Omental fat pad (tissue), 4 donors: ENCODE measurements at places on chromosomes 2 and 18.

DNA sequence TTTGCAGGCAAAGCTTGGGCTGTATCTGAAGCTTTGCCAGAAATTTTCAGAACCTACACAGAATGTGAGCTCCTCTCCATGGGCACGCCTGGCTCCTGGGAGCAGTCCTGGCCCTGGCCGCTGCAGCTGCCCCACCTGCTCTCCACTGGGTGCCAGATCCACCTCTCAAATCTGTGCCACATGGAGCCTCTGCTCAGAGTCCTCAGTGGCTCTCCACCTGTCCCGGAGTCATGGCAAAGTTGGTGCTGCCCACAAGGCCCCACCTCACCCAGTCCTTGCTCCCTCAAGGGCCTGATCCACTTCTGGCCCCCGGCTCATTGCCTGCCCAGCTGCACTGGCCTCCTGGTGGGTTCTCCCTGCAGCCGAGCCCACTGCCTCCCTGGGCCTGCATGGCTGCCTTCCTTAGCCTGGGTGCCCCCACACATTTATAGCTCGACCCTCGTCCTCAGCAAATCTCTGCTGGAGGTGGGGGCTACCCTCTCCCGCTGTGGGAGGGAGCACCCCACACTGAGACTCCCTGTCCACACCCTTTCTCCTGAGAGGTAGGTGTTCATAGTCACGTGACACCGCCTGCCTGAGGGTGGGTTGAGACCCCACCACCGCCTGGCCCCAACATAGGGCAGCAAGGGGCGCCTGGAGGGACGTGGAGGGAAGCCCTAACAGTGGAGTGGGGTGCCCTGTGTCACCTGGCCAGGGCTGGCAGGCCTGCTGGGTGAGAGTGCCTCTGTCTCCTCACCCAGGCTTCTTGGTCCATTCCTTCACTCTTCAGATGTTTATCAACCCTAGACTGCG is 224.1 kb downstream of the SH3RF3 start:
- DNase-seq, result no peak

DNA sequence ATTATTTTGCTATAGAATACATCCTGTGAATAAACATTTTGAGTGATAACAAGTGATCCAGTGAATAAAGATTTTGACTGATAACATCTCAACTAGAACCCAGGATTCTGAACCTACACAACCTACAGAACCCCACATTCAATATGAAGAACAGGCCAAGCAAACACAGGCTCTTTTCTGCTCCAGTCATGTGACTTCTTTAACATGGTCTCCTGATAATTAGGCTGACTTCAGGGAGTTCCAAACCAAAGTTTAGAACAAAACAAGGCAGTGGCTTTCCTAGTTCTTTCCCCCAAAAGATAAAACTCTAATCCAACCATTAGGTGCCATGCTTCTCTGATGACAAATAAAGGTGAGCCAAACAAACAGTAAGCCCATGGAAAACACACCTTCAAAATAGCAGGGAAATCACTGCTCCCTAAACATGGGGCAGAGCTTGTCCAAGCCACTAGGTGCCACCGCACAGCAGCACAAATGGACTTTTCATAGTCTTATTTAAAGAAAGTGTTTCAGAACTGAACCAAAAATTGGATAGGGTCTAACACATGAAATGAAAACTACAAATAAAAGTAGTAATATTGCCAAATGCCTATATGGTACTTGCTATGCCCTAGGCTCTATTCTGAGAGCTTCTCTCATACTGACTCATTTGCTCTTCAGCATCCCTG is 95.3 kb downstream of the EVA1A start:
- DNase-seq, result no peak

- DNase-seq, result no peak
Observed at GRCh38 chr18:49362431-49362830, 98.0 kb downstream of the DYM start.

GRCh38 chr2:134104754-134105153 is 149.1 kb upstream of the MGAT5 start:
- no peak for DNase-seq

DNA sequence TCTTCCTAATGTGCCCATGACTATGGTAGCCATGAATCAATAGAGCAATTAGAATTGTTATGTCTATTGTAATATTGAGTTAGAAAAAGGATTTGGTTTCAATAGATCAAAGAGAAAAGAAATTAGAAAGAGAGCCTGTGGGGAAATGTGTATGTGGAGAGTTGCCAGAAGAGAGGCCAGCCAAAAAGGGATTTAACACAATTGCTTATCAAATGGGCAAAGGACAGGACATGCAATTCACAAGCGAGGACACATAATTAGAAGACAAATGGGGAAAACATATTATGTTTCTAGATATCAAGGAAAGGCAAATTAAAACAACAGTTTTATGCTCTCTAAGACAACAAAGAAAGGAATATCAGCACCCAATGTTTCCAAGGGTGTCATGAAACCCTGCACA is 403.2 kb upstream of the KLHL29 start:
- no peak for DNase-seq

- no peak for DNase-seq
Observed at GRCh38 chr2:1693723-1694122, 50.6 kb downstream of the PXDN start.

DNA sequence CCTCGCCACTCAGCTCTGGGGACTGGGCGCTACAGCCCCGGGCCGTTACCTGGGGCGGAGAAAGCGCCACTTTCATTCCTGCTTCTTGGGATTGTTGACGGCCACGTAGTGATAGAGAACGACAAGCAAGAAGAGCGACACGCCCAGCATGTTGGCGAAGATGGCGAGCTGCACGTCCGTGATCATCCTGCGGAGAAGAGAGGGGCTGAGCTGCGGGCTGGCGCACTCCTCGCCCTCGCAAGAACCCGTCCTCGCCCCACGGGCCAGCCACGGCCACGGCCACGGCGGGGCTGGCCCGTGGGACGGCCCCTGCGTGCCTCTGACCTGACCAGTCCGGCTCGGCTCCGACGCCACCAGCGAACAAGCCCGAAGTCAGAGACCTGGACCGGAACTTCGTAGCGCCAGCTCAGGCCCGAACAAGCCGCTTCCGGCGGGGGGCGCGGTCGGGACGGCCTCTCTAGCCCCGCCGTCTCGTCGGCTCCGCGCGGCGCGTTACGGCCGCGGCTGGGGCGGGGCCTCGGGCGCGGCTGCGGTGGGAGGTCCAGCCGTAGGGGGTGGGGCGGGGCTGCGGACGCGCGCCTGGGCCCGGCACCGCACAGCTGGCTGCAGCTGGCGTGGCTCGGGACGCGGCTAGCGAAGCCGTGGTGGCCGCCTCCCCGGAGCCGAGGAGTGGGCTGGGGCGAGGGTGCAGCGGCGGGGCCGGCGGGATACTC is at the start of gene OST4:
OST4 (minus strand) TSS at position 378 of the 713 bp plus-strand sequence.
- DNase-seq, result peak; percentile 74

GRCh38 chr2:201450954-201451291 is 335 bp downstream of the TRAK2 start:
- no peak for DNase-seq

- no peak for DNase-seq
Observed at GRCh38 chr2:217127744-217128143, 267.9 kb upstream of the TNP1 start.

- DNase-seq, result no peak
Observed at GRCh38 chr2:176554101-176555048, 285.1 kb downstream of the MTX2 start.

DNA sequence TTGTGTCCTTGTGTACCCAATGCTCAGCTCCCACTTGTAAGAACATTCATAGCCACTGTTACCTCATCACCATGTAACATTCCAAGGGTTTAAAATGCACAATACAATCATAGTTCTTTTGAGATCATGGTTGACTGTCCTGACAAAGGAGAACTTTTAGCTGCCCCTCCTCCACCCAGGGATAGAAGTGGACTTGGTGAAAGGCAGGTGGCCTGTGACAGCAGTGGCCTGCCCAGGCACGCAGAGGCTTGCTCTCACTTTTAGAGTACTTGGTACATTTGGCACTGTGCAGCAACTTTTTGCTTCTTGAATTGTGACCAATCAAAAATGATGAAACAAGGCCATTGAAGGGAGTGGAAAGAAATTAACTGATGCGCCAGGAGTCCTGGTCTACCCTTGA is 108.7 kb downstream of the ANKRD44 start:
- DNase-seq, result no peak

DNA sequence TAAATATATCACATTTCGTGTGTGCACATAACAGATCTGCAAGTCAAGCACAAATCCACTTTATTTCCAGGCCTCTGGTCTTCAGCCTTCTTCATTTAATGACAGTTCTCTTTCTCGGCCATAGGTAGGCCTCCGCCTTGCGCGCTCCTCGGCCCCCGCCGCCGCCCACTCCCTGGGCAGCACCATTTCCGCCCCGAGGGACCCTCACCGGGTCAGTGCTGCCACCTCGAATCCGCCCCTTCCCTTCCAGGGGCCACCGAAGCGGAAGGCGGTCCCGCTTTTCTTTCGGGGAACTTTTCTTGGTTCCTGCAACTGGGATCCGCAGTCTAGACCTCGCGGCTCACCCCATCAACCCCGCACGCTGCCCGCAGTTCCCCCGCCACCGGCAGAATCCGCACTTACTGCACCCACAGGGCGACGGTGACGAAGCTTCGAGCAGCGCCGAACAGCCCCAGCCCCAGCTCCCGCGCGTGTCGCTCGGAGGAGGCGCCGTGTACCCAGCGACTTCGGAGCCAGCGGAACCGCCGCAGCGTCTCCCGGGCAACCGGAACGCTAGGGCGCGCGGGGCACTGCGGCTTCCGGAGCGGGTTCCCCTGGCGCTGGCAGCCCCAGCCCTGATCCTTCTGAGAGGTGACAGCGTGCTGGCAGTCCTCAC is at the start of gene CDKL4:
CDKL4 (minus strand) TSS at position 502 of the 655 bp plus-strand sequence.
- DNase-seq, result no peak

- DNase-seq, result no peak
Observed at GRCh38 chr2:31032475-31032874, 105.8 kb downstream of the GALNT14 start.

DNA sequence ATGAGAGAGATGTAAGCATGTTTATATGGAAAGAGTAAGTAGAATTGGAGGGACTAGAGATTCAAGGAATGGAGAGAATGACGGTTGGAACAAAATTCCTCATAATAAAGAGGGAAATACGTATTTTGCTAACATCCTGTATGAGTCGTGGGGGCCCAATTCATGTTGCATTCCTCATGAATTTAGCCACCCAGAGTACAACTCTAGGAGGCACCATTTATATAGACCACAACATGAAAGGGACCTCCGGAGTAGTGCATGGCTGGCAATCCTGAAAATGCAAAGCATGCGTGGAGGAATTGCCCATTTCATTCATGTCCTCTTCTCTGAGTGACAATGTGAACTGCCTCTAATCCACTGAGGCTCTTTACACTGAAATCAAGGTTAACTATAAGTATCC is 168.2 kb downstream of the ZEB2 start:
- no peak for DNase-seq

DNA sequence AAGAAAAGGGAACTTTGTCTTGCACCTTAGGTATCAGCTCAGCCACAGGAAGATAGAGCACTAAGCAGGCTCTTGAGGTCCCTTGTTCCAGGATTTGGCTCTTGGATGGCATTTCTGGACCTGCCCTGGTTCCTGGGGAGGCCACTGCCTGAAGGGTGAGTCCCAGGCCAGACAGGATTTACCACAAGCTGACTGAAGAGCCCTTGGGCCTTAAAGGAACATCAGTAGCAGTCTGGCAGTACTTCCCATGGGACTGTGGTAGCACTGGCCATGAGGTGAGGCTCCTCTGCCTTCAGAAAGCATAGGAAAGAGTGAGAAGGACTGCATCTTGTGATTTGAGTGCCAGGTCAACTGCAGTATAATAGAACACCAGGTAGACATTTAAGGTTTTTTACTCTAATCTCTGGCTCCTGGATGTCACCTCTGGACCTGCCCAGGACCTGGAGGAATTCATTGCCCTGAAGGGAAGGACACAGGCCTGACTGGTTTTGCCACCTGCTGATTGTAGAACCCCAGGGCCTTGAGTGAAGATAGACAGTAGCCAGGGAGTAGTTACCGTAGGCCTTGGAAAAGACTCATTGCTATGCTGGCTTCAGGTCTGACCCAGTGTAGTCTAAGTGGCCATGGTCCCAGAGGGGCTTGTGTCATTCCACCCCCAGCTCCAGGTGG is 154.4 kb upstream of the CREB1 start:
- no peak for DNase-seq

- DNase-seq, result no peak
Observed at GRCh38 chr18:70377317-70377799, 88.5 kb downstream of the SOCS6 start.

GRCh38 chr2:158893026-158893425 is 75.4 kb upstream of the TANC1 start:
- no peak for DNase-seq

- no peak for DNase-seq
Observed at GRCh38 chr18:41881285-41881684, 73.7 kb upstream of the PIK3C3 start.

- DNase-seq, result no peak
Observed at GRCh38 chr2:127707890-127708648, 6.8 kb downstream of the SFT2D3 start.

- no peak for DNase-seq
Observed at GRCh38 chr18:9974279-9974915, 60.6 kb downstream of the VAPA start.
